Osteoblast (primary cell): ENCODE measurements at places on chromosomes 2 and 18. TPM values are rescaled to one million over a fixed set of nuclear protein-coding genes. Genes with fewer than 3 reads are reported as not detected.

DNA sequence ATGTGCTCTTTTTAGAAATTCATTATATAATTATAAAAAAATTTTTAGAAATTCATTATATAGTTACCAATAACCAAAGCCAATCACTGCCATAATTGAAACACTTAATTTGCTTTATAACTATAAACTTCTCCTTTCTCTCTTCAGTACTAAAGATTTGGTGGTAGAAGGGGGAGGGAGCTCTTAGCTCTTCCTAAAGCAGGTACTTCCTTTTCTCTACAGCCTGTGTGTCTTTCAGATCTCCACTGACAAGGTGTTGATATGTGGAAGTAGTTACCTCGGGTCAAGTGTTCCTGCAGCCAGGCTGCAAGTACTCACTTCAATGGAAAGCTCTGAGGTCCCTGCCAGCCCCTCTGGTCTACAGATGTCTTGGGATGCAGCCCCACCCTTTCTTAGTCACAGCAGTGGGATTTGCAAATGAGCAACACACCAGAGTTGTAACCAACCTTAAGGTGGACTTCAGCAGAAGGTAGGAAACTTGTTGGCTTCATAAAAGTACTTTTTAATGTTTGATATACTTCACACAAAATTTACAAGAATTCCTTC, 690.0 kb downstream of the ARHGAP15 start:
- DNase-seq = no peak

DNA sequence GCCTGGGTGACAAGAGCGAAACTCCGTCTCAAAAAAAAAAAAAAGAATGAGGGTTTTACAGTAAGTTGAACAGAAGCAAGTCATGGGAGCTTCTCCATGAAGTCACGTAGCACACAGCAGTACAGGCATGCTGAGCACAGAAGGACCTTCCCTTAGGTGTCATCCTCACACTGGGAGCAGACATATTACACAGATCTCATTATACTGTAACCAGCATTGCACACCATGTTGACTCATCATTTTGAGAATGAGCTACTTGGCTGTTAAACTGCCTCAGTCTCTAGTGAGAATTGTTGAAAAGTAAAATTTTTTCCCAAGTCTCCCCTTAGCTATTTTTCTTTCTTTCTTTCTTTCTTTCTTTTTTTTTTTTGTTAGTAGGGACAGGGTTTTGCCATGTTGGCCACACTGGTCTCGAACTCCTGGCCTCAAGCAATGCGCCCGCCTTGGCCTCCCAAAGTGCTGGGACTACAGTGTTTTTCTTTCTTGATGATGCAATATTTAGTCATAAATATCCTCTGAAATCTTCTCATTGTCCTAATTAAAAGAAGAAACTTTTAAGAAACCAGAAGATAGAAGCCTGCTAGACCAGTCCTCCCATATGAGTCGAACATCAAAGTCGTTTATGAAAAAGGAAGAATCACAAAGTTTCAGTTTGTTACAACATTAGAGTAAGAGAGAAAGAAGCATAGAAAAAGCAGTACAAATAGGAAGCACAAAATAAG, 37.9 kb upstream of the PPP1CB start:
- peak; percentile 48 for DNase-seq

- no peak for DNase-seq
Measured at GRCh38 chr2:212596688-212597087, 58.1 kb upstream of the ERBB4 start.

GRCh38 chr18:60654298-60654697, 281.7 kb upstream of the MC4R start:
- DNase-seq = no peak

- no peak for DNase-seq
Measured at GRCh38 chr18:32310774-32311173, 120.9 kb downstream of the MEP1B start.

The NLRC4 gene
- total RNA-seq = not detected in 2 replicates

The NT5C1B gene
- not detected in 2 replicates for total RNA-seq

The IL1F10 gene
- total RNA-seq = not detected in 2 replicates
